MV-4-11 (cell line): ENCODE measurements at places on chromosomes 7 and 10.
A peak's percentile ranks its signal among the peaks of the same experiment; 100 is the strongest.

- DNase-seq: no peak
Observed at GRCh38 chr7:149626972-149627371, 129.4 kb upstream of the ZNF746 start.

GRCh38 chr7:155850766-155851678 lies 38.8 kb upstream of the SHH start:
- no peak for DNase-seq

DNA sequence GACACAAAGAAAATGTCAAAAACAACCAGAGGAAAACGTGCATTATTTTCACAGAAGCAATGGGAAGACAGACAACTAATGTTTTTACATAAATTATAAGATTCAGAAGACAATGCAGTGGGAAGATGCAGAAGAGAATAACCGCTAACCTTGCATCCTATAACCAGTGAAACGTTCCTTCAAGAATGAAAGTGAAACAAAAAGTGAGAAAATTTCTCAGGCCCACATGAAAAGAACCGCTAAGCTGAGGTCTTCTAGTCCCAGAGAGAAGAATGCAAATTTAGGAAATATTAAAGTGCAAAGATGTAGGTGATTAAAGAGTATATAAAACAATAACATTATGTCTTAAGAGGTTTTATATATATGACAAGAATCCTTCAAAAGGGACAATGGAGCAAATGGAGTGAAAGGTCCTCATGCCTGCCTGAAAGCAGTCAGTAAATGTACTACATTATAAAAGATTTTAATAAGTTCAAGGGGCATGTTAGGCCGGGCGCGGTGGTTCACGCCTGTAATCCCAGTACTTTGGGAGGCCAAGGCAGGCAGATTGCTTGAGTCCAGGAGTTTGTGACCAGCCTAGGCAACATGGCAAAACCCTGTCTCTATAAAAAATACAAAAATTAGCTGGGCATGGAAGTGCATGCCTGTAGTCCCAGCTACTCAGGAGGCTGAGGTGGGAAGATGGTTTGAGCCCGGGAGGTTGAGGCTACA lies 43.1 kb upstream of the DDC start:
- no peak for DNase-seq

DNA sequence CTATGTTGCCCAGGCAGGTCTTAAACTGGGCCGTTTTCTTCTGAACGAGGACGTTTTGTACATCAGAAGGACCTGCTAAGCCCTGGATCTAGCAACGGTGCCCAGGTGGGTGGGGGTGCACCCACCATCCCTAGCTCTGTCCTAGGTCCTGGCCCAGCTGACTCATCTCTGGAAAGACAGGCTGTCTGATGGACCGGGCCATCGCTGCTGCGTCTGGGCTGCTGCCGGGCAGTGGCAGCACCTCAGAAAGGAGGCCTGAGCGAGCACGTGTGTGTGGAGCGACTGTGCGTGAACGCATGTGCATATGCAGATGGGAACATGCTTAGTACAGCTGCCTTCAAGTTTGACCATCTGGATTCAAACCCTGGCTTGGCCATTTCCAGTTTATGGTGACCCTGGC lies 7.3 kb upstream of the ELFN1 start:
- no peak for DNase-seq

GRCh38 chr10:120605410-120605809 lies 148.4 kb downstream of the PLPP4 start:
- no peak for DNase-seq

DNA sequence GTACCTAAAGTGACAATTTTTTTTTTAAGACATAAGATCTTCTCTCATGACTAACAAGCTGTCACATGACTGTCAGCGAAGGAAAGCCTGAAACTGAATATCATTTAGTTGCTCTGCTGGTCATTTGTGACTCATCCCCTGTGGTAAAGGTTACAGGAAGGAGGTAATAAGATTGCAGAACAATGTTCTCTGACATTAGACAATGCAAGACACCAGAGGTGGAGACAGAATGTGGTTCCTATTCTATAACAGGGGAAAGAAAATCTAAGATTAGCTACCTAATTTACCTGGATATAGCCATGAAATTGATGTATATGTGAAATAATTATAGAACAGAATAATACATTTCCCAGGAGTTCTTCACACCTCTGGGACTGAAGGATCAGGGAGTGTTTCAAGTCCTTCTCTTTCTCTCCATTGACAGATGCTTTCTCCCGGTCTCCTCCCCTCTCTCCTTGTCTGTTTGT lies 47.7 kb downstream of the LRGUK start:
- peak; percentile 97 for DNase-seq

DNA sequence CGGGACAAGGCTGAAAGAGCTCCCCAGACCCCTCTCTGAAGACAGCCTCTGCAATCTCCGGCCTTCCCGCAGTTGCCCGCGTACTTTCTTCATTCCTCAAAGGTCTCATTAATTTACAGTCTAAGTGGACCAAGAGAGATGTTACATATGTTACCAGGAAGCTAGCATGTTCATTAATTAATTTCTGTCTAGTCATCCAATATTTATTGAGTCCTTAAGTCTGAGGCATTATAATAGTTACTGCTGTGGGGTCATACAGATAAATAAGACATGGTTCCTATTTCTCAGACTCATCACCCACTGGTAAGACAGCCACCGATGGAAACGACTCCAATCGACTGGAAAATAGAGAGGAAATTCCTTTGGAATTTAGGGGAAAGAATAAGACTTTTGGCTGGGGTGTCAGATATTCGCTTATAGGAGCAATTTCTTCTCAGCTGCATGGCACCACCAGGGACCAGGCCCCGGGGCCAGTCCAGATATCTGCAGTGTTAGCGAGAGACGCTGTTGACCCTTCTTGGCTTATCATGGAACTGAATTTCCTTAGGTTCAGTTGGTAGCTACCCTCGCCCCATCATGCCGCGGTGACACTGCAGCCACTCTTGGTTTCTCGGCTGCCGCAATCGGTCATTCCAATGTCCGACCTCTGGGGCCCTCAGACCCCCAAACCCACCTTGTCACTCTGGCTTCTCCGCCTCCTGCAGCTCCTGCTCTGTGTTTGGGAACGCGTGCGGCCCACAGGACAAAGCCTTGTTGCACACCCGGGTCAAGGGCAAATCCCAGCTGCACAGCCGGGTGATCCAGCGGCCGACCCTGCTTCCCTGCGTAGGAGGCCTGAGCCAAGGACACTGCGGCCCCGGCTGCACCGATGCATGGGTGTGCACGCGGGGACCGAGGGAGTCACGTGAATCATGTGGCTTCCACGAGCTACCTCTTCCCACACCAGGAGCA lies 383.2 kb downstream of the DNAJB6 start:
- DNase-seq: no peak

DNA sequence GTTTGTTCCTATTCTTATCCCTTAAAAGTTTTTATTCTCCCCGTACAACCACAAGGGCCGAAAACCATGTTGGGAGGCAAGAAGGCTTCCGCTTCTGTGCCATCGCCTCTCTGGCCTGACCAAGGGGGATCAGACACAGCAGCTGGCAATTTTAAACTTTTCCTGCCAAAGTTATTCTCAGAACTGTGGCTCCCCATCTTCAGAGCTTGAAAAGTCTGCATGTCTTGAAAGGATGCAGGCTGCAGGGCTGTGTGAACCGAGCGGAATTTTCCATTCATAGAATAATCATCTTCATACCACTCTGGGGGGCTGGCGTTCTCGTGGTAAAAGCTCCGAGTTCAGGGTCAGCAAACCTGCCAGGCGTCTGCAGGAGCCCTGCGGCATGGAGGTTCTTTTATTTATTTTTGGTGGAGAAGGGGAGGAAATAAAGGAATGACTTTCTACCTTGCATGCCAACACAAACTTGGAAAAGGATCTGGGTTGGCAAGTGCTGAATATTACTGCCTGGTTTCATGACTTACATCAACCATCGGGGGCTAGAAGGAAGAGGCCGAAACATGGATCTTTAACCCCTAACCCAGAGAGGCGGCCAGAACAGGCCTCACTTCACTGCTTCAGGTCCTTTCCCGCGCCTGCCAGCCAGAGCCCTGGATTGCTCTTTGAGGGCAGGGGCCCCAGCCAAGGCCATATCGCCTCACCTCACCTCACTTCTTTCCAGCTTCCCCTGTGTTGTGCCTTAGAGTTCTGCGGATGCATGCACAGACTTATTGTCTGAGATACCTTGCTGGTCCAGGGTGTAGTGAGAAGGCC lies 3.0 kb upstream of the NANOS1 start:
- DNase-seq: no peak

DNA sequence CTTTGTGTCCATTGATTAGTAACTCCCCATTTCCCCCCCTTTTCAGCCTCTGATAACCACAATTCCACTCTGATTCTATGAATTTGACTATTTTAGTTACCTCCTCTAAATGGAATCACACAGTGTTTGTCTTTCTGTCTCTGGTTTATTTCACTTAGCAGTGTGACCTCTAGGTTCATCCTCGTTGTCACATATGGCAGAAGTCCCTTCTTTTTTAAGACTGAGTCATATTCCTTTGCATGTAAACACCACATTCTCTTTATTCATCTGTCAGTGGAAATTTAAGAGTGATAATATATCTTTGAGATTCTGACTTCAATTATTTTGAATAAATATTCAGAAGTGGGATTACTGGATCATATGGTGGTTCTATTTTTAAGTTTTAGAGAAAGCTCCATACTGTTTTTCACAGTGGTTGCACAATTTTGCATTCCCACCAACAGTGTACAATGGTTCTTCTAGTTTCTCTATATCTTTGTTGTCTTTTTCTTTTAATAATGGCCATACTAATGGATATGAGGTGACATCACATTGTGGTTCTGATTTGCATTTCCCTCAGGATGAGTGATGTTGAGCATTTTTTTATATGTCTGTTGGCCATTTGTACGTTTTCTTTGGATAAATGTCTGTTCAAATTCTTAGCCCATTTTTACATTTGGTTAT lies 126.1 kb upstream of the GRB10 start:
- DNase-seq: no peak

GRCh38 chr7:158649279-158649678 lies 55.3 kb downstream of the NCAPG2 start:
- DNase-seq: no peak

DNA sequence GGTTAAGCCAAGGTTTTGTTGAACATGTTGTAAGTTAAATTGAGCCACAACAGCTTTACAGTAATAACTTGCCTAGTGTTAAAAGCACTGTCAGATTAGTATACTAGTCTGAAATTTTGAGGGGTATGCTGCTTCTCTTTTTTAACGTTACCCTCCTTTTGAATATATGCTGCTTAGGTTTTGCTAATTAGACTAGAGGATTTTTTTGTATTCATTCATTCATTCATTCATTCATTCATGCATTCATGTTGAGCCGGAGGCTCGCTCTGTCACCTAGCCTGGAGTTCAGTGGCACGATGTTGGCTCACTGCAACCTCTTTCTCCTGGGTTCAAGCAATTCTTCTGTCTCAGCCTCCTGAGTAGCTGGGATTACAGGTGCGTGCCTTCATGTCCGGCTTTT lies 24.7 kb downstream of the DNAJB6 start:
- no peak for DNase-seq

- DNase-seq: peak; percentile 77
Observed at GRCh38 chr7:141654551-141654950, 47.4 kb downstream of the DENND11 start.

- no peak for DNase-seq
Observed at GRCh38 chr10:114142018-114142417, 32.0 kb downstream of the CCDC186 start.

- DNase-seq: peak; percentile 11
Observed at GRCh38 chr10:27998178-27998953, 513 bp downstream of the ODAD2 start.

DNA sequence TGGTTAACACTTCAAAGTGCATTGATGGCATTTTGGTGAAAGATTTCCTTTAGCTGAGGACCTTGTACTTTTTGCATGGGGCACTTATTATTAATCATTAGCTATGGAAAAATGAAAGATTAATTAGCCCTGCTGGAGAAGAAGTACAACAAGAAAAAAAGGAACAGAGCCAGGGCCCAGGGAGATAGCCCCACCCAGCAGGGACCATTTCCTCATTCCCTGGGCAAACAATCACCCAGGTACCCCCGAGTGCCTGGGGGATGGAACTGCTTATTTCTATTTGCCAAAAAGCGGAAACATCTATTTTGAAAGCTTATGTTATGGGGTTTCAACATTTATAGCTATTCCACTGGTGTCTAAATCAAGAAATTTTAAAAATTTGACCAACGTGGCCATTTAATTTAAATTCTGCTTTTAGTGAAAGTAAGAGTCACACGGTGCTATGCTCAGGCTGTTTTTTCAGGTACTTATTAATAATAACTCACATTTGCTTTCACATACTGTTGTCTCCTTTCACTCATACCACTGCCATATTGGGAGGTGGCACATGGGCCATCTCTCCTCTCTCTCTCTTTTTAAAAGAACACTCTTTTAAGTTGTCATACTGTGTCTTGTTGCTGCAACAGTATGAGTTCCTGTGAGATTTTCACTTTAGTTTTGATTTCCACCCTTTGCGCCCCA lies 143.6 kb upstream of the KIF5B start:
- DNase-seq: peak; percentile 93

DNA sequence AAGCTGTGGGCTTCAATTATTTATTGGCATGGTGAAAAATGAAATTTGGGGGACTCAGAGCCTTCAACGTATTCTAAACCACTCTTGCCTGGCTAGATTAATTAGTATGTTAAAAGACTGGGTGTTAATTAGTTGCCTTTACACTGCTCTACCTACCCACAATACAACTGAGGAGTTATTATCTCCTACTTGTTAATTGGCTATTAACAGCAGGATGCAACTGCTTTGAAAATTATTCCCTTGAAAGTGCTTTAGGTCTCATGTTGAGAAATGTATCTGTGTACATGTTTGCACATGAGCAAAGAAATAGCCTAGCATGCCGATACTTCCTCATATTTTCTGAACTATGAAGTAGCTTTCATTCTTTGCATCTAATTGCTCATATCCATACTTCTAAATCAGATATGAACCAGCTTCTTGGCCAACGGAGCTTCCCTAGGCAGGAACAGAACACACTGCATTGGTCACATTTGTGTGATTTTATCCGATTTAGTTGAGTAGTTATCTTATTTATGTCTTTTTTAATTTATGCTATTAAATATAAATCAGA lies 155.8 kb downstream of the GPAM start:
- no peak for DNase-seq

- DNase-seq: no peak
Observed at GRCh38 chr10:75723319-75723980, 292.0 kb downstream of the LRMDA start.

DNA sequence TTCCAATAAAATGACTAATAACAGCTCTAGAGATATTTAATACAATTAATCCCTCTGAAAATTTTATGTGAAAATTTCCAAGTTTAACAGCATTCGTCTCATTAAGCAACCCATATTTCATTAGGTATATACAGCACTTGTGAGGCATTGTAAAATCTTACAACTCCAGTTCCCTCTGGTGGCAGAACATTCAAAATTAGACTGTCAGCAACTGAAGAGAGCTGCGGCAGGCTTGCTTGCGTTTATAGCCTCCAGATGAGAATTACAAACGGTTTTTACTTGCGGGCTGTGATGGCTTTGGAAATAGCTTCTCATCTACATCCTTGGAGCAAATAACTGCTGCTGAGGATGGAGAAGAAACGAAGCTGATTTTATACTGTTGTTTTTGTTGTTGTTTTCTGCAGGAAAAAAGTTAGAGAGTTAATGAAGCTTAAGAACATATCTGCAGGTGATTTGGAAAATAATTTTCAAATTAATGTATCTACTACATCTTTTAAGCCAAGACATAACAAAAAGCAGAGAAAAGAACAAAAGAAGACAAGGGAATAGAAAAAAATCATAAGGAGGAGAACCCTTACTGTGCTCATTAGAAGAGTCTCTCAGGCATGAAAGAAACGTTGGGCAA lies 171.3 kb downstream of the MAGI2 start:
- peak; percentile 4 for DNase-seq
